ENCODE measurements at places on chromosomes 4 and X.

DNA sequence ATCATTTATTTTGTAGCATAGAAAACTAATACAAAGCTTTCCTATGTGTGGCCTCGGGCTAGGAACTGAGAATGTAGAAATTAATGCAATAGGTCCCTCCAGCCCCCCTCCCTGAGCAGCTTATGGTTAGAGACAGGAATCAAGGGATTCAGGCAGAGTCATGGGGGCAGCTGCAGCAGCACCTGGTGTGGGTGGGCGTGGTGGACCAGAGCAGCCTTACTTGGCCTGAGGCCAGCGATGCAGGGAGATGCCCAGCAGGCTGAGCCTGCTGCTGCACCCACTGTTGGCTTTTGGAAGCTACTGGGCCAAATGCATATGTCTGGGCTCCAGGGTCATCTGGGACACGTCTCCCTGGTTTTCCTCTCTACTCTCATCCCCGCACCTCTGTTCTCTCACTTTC, 74.0 kb downstream of the STK32B start:
- DNase-seq: no peak

GRCh38 chrX:44428989-44429627, 85.6 kb upstream of the EFHC2 start:
- DNase-seq: no peak

GRCh38 chr4:174604198-174604597, 81.9 kb upstream of the HPGD start:
- no peak for DNase-seq

- DNase-seq: no peak
These were observed 130.5 kb upstream of the SMAD1 start for GRCh38 chr4:145351162-145351561.

GRCh38 chrX:24020306-24020876, 6.6 kb downstream of the KLHL15 start:
- no peak for DNase-seq

DNA sequence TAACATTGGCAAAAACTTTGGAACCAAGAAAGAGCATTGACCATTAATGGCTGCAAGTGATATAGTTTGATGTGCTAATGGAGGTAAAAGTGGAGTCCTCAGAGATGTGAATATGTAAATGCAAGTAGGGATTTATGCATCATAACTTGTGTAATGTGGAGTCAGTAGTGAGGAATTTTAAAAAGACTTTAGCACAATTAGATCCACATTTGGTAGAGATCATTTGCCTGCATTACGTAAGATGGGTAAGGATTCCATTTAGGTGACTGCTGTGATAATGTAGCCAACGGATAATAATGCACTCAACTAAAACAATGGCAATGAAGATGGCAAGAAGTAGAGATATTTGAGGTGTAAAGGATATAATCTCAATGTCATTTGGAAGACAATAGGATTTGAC, 1128.4 kb downstream of the ADGRL3 start:
- DNase-seq: no peak

GRCh38 chr4:56086073-56086541, 137.4 kb downstream of the CEP135 start:
- DNase-seq: no peak

DNA sequence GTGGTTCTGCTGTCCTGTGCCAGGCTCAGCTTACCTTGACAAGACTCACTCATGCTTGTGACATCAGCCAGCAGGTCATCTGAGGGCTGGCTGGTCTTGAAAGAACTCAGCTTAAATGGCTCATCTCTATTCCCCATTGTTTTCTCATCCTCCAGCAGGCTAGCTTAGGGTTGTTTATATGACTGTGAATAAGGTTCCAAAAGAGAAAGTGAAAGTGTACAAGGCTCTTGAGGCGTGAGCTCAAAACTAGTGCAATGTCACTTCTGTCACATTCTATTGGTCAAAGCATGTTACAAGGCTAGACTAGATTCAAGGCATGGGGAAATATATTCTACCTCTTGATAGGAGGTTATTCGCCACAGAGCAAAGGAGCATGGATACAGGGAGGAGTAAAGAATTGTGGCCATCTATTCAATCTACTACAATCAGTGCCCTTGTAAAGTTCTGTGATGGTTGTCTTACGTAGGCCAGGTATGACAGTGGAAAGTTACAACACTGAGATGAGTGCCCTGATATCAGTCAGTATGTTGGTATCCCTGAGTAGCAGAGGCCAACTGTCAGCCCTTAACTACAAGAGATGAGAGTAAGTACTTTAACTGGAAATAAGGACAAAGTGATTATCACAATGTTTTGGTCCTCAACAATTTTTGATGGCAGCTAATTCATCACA, 19.8 kb upstream of the TMLHE start:
- no peak for DNase-seq

DNA sequence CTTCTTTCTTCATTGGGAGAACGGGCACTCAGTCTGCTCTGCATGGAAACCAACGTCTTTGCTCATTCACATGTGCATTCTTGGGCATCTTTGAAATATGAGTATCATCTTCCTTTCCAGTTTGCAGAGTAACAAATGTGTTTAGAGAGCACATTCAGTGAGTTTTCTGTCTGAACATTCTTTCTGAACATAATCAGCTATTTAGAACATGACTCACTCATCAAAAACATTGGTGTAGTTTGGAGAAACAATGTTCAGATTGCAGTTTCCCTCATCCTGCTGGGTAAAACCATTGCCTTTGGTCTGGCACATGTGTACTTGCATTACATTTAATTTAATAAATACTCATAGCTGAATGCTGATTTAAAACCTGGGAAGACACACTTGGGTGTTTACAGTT, 81.5 kb upstream of the F9 start:
- no peak for DNase-seq

- DNase-seq: no peak
These were observed 642.0 kb downstream of the MID1IP1 start for GRCh38 chrX:39443240-39443639.

- no peak for DNase-seq
These were observed 1197.9 kb downstream of the TECRL start for GRCh38 chr4:63211375-63211774.

GRCh38 chrX:37781081-37781480, 1.2 kb downstream of the CYBB start:
- no peak for DNase-seq

GRCh38 chr4:20248155-20248558, 3.5 kb upstream of the SLIT2 start:
- DNase-seq: no peak

- DNase-seq: no peak
These were observed 47.2 kb downstream of the GBA3 start for GRCh38 chr4:22739968-22740367.
